AG10803 (cell line): ENCODE measurements at places on chromosomes 13 and 19.

DNA sequence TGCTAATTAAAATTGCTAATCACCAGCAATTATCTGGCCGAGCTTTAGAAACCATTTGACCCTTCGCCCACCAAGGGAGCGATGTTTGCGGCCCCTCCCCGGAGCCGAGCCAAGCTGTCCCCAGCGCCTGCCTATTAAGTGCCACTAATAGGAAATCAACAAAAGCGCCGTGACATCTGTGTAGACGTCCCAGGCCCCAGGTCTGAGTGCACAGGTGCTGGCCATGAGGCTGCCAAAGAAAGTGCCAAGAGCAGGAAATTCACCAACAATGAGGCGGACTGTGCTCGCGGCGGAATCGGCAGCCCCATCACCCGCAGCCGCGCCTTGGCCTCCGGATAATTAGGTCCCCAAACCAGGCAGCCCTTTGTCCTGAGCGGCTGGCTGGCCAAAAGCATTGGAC is 44.5 kb upstream of the SPACA7 start:
- DNase-seq = no peak

DNA sequence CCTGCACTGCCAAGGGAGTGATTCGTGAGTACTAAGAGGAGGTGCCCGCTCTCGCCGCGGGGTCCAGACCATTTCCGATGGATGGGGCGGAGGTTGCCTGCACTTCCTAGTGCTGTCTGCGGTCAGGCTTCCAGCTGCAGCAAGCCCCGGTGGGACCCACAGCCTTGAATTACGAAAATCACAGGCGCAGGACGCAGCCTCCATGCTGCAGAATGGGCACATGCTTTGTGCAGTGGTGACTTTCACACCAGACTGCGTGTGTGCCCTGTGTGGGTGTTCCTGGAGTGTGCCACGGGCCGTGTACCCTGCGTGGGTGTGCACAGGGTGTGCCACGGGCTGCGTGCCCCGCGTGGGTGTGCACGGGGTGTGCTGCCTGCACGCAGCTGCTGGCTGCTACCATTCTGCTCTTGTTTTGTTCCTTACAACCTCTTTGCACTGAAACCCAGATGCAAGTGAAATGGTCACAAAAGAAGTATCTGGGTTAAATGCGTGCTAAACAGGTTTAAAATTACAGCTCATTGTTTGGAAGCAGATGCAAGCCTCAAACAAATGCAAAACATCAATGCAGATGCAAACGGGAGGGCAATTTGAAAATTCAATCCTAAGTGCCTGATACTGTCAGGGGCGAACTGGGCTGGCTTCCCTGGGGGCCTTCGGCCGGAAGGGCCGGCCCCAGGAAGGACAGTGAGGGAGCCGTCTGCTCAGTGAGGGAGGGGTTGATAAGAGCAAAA is 221.2 kb upstream of the SOX1 start:
- no peak for DNase-seq

GRCh38 chr19:34186205-34186604 is 13.9 kb downstream of the LSM14A start:
- DNase-seq = no peak

GRCh38 chr13:84934911-84935310 is 864.3 kb downstream of the SLITRK6 start:
- DNase-seq = no peak

GRCh38 chr19:34484328-34484727 is 2.8 kb downstream of the WTIP start:
- DNase-seq = no peak

DNA sequence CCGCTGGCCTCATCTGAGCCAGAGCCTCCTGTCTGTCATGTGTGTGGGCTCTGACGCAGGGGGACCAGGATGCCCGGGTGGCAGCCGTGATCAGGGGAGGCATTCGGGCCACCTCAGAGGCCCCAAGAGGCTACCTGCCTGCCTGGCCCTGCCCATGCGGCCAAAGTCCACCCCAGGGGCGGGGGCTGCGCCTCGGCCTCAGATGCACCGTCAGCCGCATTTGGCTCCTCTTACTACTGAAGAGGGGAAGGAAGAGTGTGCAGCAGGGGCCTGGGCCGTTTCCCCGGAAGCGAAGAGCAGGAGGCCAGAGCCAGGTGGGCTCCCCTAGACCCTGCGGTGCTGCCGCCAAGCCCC is 34.0 kb downstream of the C13orf46 start:
- no peak for DNase-seq

DNA sequence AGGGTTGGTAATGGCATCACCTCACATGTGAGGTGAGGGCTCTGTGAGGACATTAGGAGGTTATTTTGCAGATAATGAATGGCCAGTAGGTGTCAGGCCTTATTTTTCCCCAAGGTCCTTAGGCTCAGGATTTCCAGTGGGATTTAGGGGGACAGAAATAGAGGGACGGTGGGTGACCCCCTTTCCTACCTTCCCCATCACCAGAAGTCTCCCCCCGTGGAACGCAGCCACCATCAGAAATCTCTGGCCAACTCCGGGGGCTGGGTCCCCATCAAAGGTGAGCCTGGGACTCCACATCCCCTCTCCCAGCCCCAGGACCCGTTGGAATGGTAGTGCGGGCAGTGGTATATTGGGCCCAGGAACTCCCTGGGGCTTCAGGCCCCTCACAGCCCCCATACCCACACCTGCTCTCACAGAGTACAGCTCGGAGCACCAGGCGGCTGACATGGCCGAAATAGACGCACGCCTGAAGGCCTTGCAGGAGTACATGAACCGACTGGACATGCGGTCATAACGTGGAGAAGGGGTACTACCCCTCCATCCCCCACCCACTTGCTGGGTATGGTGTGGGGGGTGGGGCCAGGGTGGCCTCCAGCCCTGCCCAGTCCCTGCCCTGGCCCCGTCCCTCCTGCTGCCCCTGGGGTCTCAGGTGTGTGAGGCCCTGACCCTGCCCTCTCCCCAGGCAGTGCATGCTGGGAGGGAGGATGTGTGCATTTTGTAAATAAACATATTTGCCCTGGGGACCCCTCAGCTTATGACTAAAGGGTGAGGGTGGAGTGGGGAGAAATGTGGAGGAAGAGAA is 4.8 kb downstream of the PGLYRP1 start:
- DNase-seq = no peak

GRCh38 chr19:15495151-15495550 is 13.2 kb upstream of the CYP4F22 start:
- DNase-seq = no peak

DNA sequence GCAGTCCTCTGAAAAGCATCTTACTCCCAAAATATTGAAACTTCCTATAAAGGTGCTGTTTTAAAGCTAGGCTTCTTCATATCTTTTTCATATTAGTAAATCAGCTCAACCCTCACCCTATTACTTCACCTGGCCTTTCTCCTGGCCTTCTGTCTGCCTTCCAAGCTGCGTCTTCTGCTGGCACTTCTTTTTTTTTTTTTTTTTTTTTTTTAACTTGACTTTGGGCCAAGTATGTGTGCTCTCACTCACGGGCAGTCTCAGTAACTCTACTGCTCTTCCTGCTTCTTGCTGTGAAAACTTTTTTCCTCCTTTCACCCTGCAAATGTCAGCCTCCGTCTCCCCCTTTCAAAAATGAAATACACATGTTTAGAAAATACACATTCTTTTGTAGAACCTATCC is 41.2 kb upstream of the KCTD4 start:
- peak; percentile 52 for DNase-seq

- peak; percentile 44 for DNase-seq
Measured at GRCh38 chr19:46746281-46747057, at the start of gene STRN4. STRN4 (minus strand) TSS chr19:46746450; CDS start chr19:46746430, 20 bp downstream.

GRCh38 chr19:19460258-19460731 is 54.8 kb downstream of the GATAD2A start:
- DNase-seq = no peak

GRCh38 chr19:1315470-1316166 is 29.9 kb downstream of the EFNA2 start:
- DNase-seq = peak; percentile 43

- DNase-seq = peak; percentile 71
Measured at GRCh38 chr13:44906713-44907112, 82.6 kb downstream of the NUFIP1 start.

- no peak for DNase-seq
Measured at GRCh38 chr19:44723299-44723951, 24.5 kb downstream of the CEACAM16 start.

DNA sequence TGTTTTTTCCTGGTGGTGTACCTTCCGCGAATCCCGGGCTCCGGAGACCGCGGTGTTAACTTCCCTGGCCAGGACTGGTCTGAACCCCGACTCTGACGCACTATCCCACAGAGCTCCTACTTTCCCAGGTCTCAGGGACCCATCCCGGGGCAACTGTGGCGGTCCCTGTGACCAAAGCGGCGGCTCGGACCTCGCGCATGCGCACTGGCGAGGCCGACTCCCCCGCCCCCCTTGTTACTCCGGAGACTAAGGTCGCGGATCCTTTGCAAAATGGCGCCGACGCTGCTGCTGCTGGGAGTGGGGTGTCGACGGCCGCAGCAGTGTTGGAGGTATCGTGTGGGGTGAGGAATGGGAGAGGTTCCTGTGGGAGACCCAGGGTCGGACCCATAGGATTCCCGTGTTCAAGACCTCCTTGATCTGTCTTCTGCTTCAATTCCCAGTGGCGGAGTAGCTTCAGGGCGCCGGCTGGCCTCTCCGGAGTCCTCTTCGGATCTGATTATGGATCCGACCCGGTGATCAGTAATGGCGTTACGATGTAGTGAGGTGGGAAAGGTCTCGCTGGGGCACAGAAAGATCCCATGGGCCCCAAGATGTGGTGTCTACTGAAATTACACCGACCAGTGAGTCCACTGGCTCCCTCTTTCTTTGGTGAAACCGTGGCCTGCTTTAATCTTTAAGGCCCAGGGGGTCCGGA is 66.6 kb upstream of the ZNF527 start:
- no peak for DNase-seq

DNA sequence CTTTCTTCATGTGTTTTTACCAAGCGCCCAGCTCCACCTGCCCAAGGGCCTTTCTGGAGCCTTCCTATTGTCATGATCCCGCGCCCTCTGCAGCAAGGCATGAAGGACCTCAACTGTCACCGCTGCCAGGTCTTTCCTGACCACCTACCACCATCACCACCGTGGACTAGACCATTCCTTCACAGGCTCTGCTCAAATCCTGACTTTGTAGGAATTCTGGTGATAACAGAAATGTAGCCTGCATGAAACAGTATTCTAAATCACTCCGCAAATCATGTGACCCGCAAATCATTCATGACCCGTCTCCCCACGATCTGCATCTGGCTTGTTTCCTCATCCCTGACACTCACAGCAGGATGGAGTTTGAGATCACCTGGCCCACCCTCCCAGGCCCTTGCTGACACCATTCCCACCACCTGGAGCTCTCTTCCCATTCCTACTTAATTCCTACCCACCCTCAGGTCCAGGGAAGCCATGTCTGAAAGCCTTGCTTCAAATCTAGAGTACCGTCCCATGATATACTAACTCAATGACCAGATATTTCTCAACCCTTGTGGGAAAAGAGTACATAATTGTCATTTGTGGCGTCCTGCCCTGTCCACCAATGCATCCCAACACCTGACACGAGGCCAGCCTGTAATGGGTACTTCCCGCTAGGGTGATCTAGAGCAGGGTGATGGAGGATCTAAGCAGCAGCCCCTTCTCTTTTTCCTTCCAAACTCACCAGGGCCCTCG is 1.3 kb downstream of the UBE2S start:
- no peak for DNase-seq
